SIG-M5 (cell line): ENCODE measurements at places on chromosomes 5 and 9.

DNA sequence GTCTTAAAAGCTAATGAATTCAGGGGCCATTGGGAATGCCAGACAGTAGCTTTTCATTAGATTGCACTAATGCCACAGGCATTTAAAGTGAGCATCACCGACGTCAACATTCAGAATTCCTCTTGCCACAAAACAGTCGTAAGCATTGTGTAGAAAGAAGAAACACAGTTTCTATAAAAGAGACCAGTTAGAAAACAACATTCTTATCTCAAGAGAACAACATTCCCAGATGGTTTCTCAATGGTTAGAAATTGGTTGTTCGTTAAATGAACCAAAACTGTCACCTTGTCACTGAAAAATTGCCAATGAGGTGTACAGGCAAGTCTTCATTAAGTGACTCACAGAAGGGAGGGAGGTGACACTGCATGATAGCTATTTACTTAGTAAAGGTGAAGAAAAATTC lies 401.6 kb upstream of the PRR16 start:
- no peak for DNase-seq

DNA sequence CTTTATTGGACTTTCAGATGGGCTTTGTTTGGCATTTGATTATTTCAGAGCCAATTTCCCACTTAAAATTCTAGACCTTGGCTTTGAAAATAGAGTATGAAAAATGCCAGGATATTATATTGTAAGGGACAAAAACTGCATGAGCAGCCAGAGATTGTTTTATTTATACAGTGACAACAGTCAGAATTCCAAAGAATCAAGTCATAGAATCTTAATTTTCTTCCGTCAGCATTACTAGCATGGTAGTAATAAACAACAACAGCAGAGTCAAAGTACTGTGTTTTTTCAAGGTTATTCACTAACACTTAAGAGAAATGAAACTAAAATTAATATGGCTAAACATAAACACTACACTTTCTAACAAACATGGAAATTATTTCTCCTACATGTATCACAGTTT lies 52.2 kb downstream of the MLLT3 start:
- no peak for DNase-seq

DNA sequence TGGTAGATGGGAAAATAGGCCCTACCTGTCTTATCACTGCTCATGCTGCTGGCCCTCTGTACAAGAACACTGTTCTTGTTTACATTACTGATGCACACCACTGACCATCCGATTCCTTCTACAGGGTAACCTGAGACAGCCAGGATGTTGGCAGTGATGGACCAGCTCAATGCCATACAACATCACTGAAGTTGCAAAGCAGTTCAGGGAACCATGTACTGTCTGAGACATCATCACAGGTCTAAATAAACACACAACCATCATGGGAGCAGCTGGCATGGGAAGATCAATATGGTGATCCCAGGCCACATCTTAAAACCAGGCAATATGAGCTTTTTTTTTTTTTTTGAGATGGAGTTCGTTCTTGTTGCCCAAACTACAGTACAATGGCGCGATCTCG lies 59.0 kb downstream of the IARS1 start:
- DNase-seq, result no peak

DNA sequence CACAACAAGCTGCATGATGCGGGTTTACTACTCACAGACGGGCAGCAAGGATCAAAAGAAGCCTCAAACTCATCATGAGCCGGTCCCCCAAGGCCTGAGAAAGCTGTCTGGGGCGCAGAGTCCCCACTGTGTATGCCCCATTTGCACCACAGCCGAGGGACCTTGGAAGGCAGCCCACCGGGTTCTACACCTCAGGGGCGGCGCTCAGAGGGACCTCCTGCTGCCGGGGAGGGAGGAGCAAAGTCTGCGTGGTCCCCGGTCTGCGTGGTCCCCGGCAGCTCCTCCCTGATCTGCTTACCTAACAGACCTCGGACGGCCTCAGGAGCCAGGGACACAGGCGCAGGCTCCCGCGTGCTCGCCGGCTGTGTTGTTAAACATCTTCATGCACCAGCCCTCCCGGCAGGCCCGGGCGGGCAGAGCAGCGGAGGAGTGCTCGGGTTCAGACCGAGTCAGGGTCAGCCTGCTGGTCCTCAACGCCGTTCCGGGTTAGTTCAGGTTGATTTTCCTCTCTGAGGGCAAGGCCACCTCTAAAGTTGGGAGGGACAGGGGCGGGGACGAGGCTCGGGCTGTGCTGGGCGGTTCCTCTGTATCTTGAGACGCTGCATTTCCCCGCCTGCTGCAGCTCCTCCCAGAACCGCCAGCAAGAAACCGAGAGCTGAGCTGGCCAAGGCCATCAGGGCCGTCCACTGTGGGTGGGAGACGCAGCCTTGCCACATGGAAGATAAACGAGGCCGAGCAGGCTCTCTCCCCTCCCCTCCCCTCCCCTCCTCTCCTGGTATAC lies 74.6 kb downstream of the MRPL36 start:
- no peak for DNase-seq

DNA sequence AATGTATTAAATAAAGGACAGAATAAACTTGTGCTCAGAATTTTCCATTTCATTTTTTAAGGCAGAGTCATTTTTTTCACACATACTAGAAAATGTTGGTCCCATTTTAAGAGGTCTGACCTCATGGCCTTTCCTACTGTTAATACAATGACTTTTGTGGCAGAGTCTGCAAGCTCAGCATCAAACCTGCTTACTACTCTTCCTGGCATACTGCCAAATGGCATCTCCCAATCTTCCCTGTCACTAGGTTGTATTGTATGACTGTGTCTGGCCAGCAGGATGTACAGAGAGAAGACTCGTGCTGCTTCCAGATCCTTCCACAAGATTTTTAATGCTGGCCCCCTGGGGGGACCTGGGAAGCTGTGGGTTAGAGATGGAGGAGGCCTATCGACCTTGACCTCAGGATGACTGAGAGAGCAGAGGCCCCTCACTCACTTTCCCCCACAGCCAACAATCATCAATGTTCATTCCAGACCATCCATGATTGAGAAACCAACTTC lies 64.7 kb downstream of the BARX1 start:
- no peak for DNase-seq

- DNase-seq, result no peak
Measured at GRCh38 chr9:89478821-89479668, 18.9 kb downstream of the SEMA4D start.
